ENCODE measurements at places on chromosomes 16 and 17.

DNA sequence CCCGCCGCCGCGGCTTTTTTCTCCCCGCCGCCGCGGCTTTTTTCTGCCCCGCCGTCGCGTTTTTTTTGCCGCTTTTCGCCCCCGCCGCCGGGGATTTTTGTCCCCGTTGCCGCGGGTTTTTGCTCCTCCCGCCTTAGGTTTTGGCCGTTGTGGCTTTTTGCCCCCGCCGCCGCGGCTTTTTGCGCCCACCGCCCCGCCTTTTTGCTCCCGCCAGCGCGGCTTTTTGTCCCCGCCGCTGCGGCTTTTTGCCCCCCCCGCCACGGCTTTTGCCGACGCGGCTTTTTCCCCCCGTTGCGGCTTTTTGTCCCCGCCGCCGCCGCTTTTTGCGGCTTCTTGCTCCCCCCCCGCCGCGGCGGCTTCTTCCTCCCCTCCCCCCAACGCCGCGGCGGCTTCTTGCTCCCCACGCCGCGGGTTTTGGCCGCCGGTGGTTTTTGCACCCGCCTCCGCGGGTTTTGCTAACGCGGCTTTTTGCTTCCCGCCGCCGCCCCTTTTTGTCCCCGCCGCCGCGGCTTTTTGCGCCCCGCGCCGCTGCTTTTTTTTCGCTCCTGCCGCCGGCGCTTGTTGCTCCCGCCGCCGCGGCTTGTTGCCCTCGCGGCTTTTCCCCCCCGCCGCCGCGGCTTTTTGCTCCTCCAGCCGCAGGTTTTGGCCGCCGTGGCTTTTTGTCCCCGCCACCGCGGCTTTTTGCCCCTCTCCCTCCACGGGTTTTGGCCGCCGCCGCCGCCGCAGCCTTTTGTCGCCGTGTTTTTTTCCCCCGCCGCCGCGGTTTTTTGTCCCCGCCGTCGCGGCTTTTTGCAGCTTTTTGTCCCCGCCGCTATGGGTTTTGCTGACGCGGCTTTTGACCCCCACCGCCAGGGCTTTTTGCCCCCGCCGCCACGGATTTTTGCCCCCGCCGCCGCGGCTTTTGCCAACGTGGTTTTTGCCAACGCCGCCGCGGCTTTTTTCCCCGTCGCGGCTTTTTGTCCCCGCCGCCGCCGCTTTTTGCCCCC is 150.3 kb downstream of the KCNJ18 start:
- DNase-seq: no peak

- DNase-seq: peak; percentile 59
These were observed at the start of gene NME3 for GRCh38 chr16:1771188-1771863. TSS of gene NME3 (minus strand) at chr16:1771543. CDS start at chr16:1771534, 9 bp downstream.

GRCh38 chr16:67790071-67790470 is 16.3 kb downstream of the RANBP10 start:
- no peak for DNase-seq

DNA sequence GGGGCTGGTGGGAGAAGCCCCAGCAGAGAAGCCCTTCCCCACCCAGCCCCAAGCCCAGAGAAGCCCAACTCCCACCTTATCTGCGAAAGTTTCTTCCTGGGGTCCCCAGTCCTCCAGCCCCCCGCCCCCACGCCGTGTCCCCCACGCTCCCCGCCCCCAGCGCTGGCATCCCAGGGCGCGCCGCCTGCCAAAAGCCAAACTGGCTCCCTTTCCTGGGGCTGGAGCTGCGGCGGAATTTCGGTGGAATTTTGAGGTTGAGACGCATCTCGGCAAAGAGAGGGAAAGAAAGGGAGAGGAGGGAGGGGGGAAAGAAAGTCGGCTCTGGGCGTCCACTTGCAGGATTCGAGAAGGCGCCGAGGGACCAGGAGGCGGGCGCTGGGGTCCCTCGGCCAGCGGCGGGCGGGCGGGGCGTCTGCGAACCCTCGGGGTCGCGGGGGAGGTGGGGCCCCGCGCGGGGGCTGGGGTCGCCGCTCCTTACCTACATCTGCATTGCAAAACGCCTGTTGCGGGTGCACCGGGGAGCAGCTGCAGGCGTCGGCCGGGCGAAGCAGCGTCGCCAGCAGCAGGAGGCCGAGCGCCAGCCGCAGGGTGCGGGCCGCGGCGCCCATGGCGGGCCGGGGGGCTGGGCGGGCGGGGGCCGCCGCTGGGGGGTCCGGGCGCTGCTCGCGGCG is 571 bp downstream of the TIMP2 start:
- DNase-seq: no peak

- no peak for DNase-seq
These were observed 6.0 kb downstream of the CD79B start for GRCh38 chr17:63926164-63926563.

- DNase-seq: no peak
These were observed 30.8 kb downstream of the EFCAB5 start for GRCh38 chr17:29972277-29972676.

- DNase-seq: no peak
These were observed 14.8 kb downstream of the EFCAB5 start for GRCh38 chr17:29956225-29956624.

DNA sequence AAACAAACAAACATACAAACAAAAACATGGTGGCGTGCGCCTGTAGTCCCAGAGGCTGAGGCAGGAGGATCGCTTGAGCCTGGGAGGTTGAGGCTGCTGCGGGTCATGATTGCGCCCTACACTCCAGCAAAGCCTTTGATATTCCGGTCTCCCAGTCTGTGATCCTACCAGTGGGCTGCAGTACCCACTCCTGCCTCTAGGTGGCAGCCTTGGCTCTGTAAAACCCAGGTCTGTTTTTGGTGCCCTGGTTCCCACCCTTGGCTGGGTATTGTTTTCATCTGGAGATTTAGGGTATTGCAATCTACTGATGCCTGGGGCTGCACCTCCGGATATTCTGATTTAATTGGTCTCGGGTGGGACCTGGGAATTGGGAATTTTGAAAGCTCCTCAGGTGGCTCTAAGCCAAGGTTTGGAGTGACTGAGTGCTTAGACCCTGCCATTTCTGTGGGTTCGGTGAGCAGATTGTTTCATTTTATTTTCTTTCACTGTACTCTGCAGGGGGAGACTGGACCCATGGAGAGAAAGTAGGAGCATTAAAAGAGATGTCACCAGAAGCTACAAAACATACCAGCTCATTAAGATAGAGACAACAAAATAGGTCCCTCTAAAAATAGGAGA is 40.5 kb downstream of the MYH3 start:
- DNase-seq: peak; percentile 83

DNA sequence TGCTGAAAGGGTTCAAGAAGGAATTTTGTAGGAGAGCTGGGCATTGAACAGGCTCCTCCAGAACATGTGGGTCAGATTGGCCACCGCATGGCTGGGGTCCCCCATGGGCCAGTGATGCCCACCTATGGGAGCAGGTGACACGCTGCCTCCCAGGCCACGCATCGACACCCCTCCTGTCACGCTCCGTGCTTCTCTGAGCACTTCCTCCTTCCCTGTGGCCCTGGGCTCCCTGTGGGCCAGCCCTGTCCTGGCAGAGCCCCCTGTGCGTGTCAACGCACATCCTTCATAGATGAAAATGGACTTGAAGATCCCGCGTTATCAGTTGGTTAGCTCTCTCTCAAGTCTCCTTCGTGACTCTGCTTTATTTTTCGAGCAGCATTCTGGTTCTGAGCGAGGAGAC is 160.3 kb downstream of the RPTOR start:
- DNase-seq: no peak

- DNase-seq: no peak
These were observed 495.0 kb upstream of the HSBP1 start for GRCh38 chr16:83312718-83313245.
